ENCODE measurements at places on chromosomes 7 and 10.

DNA sequence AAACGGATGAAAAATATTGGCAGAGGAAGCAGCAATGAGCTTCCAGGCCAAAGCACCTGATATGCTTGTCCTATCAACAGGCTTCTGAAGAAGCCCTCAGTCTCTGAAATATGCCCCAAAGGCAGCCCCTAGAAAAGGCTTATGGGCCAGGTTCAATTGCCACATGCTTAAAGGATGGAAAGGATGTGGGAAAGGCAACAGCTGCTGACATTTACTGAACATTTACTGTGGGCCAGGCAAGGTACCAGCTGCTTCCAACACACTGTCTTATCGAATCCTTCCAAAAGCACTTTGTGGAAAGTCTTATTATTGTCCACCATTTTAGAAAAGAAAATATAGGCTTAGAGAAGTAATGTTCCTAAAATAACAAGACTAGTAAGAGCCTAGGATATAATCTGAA lies 56.5 kb downstream of the DOCK4 start:
- no peak for DNase-seq

- DNase-seq, result peak; percentile 29
These were observed 39.1 kb upstream of the GNAI1 start for GRCh38 chr7:80095545-80095944.

GRCh38 chr10:16472828-16473227 lies 36.0 kb downstream of the PTER start:
- no peak for DNase-seq

DNA sequence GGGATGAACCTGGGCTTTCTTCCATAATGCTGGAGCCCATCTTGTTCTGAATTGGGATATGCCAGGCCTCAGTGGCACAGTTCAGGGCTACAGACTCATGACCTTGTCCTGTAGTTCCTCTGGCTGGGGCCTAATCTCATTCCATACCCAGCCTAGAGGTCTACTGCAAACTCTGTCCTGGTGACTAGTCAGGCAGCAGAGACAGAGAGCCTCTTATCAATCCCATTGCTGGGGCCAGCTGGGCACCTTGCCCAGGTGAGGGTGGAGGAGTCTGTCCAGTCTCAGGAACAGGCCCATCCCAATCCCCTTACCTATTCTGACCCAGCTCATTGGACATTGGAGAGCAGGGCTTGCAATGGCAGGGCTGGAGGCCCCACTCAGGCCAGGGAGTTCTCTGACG lies 28.0 kb upstream of the COMTD1 start:
- DNase-seq, result no peak

- no peak for DNase-seq
These were observed 110.7 kb downstream of the INHBA start for GRCh38 chr7:41592236-41592635.

Measured in RCC 7860 (cell line).